AG08395 (cell line): ENCODE measurements at places on chromosomes 7 and 10.

DNA sequence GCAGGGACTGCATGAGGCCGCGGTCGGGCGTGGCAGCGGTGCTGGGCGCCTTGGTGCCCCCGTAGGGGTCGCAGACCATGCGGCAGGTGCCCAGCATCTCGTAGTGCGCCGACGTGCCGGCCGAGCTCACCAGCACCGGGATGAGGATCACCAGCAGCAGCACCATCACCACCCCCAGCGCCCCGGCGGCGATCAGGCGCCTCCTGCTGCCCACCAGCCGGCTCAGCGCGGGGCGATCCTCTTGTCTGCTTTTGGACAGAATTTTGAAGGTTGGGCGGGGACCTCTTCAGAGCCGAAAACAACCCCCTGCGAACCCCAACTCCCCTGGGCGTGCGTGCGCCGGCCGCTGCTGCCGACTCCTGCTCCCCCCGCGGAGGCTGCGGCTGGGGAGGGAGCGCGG is 779 bp downstream of the C1QL3 start:
- peak; percentile 20 for DNase-seq

GRCh38 chr7:133529861-133530260 is 277.0 kb downstream of the EXOC4 start:
- DNase-seq: no peak

DNA sequence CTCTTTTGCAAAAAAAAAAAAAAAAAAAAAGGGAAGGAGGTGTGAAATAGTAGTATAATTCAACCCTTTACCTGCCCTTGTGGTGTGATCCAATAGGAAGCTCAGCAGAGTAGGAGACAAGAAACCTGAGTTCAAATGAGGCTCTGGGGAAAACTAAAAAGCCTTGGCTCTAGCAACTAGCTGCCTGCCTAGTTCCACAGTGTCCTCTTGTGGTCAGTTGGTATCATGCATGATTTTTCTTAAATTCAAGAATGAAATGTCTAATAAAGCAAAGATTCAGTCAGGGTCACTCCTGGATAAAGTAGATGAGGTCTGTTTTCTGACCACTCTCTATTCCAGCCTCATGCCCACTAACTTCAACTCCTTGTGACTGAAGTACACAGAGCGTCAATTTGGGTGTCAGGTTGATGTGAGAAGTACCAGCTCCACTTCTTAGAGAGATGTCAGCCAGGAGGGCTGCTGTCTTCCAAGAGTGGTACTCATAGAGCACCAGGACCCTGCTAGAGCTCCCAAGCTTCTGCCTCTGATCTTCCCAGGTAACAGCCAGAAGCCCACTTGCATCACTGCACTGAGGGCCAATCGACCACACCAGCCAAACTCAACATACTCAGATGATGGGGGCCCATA is 10.5 kb downstream of the LSM5 start:
- peak; percentile 76 for DNase-seq

DNA sequence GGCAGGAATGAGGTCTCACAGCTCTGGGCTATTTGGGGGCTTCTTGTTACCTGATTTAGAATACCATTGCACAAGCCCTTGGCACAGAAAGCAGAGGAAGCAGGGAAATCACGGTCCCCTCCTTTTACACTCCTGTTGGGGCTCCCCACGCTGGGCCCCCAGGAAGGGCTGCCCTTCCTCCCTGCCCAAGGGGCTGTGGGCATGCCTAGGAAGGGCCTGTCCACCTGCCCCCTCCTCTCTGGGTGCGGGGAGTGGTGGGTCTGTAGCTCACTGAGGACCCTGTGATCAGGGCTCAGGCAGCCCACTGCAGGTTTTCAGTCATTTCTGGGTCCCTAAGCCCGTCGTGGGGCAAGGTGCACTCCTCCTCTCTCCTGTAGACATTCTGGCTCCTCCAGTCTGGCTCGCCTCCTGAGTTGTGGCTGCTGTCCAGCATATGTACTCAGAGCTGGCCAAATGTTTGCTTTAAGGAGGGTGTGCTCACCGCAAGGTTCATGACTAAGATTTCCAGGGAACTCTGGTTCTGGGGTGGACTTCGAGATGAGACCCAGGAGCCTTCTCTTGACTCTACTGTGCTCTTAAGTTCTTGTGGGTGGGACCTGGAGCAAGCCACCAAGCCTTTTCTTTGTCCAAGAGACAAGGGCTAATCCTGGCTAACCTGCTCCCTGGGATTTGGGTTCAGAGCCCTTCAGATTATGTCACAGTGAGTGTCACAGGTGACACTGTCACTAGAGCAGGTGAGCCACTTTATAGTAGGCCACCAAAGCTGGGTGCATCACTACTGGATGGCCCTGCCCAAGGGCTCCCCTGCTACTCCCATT is 56.0 kb downstream of the TACR2 start:
- peak; percentile 91 for DNase-seq

DNA sequence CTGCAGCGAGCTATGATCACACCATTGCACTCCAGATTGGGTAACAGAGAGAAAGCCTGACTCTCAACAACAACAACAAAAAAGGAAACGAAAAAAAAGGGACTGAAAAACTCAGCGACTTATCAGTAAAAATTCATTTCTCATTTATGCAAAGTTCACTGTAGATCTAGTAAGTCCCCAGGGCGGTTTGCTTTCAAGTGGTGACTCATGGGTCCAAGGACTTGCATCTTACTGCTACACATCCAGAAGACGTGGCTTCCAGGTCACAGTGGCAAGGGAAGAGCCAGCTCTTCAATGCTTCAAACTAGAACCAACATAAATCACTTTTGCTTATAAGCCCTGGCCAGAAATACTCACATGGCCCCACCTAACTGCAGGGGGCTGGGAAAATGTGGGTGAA is 178.3 kb upstream of the AUTS2 start:
- peak; percentile 24 for DNase-seq

DNA sequence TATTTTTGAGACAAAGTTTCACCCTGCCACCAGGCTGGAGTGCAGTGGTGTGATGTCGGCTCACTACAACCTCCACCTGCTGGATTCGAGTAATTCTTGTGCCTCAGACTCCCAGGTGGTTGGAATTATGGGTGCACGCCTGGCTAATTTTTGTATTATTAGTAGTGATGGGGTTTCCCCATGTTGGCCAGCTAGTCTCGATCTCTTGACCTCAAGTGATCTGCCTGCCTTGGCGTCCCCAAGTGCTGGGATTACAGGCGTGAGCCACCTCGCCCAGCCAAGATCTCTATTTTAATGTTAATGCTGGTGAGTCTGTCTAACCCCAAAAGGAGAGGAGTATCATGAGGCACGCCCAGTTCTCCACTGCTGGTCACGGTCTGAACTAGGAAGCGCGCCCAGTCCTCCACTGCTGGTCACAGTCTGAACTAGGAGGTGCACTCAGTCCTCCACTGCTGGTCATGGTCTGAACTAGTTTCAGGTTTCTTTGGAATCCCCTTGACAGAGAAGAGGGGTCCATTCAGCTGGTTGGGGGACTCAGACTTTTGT is 5.6 kb upstream of the LRRC27 start:
- DNase-seq: no peak

GRCh38 chr7:142468871-142469665 is 211.2 kb upstream of the PRSS58 start:
- DNase-seq: no peak

DNA sequence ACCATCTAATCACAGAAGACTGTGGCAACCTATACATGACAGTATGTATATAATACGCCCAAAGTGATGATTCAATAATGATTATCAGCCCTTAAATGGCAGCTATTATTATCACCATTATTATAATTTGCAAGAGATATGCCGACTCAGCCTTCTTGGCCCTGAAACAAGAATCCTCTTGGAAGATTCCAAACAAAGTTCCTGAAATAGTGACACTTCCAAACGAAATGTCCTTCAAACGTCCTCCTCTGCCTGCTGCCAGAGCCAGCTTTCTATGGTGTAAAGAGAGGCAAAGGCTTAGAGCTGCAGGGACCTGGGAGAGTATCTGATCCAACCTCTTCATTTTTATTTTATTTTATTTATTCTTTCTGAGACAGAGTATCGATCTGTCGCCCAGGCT is 36.0 kb downstream of the NRAP start:
- no peak for DNase-seq

GRCh38 chr7:102834466-102834865 is 78.3 kb upstream of the LRRC17 start:
- DNase-seq: no peak

GRCh38 chr10:43323245-43323644 is 48.2 kb upstream of the FXYD4 start:
- no peak for DNase-seq

- peak; percentile 20 for DNase-seq
Observed at GRCh38 chr10:118698421-118698820, 56.3 kb downstream of the CACUL1 start.

- peak; percentile 36 for DNase-seq
Observed at GRCh38 chr7:81075150-81075549, 156.3 kb upstream of the SEMA3C start.

- peak; percentile 58 for DNase-seq
Observed at GRCh38 chr7:45890902-45891461, 2.7 kb downstream of the IGFBP1 start.

- DNase-seq: peak; percentile 56
Observed at GRCh38 chr10:32985775-32986350, 27.8 kb upstream of the ITGB1 start.

DNA sequence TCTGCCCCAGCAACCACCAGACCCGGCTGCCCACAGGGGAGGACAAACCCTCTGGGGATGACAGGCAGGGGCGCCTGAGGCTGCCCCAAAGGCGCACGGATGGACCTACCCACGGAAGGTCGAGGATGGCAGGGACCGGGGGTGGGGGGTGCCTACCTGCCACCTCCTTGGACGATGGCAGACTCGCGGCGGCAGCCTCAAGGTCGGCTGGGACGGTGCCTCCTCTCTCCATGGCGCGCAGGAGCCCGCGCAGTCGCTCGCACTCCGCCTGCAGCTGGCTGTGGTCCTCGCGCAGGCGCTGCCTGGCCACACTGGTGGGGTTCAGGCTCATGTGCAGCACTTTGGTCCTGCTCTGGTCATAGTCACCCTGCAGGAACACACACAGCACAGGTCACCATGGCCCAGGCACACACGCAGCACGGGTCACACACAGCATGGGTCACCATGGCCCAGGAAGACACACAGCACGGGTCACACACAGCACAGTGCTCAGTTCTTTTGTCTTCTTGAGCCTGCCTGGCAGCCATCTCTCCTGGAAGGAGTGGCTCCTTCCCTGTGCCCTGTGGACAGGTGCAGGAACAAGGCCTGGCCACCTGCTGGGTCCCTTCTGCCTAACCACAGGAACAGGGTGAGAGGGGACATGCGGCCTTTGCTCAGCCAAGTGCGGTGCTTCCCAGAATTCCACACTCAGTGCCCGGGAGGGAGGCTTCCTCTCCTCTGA is 266.6 kb downstream of the ELFN1 start:
- no peak for DNase-seq

DNA sequence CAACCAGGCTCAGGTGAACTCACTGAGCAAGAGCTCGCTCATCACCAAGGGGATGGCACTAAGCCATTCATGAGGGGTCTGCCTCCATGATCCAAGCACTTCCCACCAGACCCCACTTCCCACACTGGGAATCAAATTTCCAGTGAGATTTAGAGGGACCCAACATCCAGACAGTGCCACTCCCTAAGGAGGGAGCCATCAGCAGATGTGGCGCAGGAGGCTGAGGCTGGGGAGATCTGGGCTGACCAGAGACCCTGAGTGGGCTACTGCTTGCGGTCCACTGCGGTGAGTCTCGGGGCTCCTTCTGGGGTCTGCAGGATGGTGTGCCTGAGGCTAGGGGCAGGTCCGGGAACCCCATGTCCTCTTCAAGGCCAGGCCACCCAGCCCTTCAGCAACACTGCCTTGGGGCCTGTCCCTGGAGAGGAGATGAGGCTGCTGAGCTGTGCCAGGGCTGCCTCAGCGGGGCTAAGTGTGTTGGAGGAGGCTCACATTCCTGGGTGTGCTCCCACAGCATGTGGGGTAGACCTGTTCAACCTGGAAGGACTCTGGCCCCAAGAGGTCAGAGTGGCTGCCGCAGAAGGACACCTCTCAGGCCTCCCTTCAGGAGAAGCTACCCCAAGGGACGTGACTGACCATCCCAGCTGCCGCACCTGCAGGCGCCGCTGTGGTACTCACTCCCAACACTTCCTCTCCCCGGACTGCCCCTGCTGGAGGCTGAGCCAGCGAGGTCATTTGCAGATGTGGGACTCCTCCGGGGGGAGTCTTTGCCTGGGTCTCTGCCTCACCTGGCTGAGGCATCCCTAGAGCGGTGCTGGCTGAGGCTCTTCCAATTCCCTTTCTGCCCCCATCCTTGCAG is 22.3 kb upstream of the PCBD1 start:
- DNase-seq: no peak

- no peak for DNase-seq
Observed at GRCh38 chr7:94649450-94649849, 6.5 kb downstream of the SGCE start.

GRCh38 chr7:10245406-10245805 is 728.3 kb upstream of the PHF14 start:
- DNase-seq: no peak

DNA sequence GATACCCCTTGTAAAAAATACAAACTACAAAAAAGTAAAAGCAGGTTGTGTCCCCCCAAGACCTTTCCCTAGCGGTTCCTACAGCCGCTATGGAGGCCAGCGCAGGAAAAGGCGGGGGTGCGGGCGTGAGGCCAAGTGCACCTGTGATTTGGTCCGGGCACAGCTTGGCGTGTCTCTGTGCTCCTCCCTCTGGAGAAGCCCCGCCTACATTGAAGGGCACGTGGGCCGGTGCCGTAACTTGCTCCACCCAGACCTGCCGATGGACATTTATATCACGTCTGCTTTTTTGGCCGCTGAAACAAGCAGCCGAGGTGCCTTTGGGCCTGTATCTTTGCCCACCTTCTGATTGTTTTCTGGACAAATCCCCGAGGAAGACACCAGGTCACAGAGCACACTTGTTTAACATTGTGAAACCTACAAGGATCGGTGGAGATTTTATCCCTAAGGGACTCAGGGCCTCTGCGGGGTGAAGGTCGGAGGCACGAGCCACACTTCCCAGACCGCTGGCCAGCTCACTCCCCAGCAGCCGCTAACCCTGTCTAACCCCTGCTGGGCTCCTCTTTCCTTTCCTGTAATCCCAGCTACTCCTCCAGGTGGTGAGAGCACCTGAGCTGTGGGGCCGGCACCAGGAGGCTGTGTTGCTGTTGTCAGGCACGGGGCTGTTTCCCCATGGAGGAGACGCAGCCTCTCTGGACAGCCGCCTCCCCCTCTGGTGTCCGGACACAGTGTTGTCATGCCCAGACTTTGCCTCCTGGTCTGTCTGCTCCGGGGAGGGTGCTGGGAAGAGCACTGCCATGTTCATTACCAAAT is 18.8 kb upstream of the INPP5A start:
- DNase-seq: no peak

- peak; percentile 11 for DNase-seq
Observed at GRCh38 chr10:119896937-119897770, 4.6 kb downstream of the SEC23IP start.

DNA sequence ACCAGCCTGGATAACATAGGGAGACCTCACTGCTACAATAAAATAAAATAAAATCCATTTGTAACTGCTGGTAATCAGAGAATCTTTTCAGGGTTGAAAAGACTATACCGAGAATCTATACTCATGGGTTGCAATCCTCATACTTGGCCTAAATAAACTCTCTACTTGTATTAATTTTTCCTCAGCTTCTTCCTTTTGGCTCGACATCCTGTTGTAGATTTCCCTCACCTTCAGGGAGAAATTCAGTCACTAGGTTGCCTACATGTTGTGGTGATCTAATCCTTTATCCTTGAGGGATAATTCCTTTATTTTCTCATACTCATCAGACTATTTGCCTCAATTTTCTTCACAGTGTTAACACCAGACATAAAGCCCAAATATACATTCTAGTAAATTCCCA is 1093.4 kb downstream of the SORCS3 start:
- no peak for DNase-seq
